Panc1 (cell line): ENCODE measurements at places on chromosomes 6 and 20. TPM values are rescaled to one million over a fixed set of nuclear protein-coding genes. Genes with fewer than 3 reads are reported as not detected.
A peak's percentile ranks its signal among the peaks of the same experiment; 100 is the strongest.

GRCh38 chr6:111011360-111012142, 29.7 kb downstream of the RPF2 start:
- peak; percentile 36 for DNase-seq
- no peaks in the 10 kb centered on the region for H3K27me3 ChIP-seq
- no peak overlapping the region for H3K27ac ChIP-seq
- H3K4me3 ChIP-seq = no peak overlapping the region
- H3K4me1 ChIP-seq = no peaks in the 10 kb centered on the region

DNA sequence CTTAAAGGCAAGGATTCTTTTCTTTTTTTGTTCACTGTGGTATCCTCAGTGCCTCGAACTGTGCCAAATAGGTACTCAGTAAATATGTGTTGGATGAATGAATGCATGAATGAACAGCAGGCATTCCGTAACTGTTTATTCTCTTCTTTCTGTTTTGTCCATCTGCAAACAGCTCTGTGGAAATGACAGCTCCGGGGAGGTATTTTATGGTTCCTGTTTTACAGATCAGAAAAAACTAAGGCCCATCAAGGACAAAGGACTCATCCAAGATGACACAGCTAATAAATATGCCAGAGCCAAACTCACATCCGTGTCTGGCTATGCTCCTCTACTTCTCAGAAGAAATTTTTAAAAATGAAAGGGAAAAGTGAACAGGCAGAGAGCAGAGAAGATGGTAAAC, 21.0 kb downstream of the JPH2 start:
- H3K27ac ChIP-seq = no peak overlapping the region
- peaks cover 11% of the 10 kb centered on the region for H3K4me1 ChIP-seq
- H3K36me3 ChIP-seq = no peaks in the 10 kb centered on the region
- H3K27me3 ChIP-seq = peaks cover 11% of the 10 kb centered on the region; the same call in 1 of the 2 replicates
- H3K4me3 ChIP-seq = no peak overlapping the region

GRCh38 chr20:10611357-10611756, 62.4 kb downstream of the JAG1 start:
- no peaks in the 10 kb centered on the region for H3K36me3 ChIP-seq
- no peaks in the 10 kb centered on the region for H3K4me1 ChIP-seq
- no peak for DNase-seq
- no peaks in the 10 kb centered on the region for H3K27me3 ChIP-seq
- H3K4me3 ChIP-seq = no peak overlapping the region

- H3K4me1 ChIP-seq = no peaks in the 10 kb centered on the region
- no peak for DNase-seq
- H3K4me3 ChIP-seq = no peak overlapping the region
- H3K27ac ChIP-seq = no peak overlapping the region
- no peaks in the 10 kb centered on the region for H3K27me3 ChIP-seq
Observed at GRCh38 chr6:16481697-16482399, 243.5 kb downstream of the GMPR start.

- peaks cover 32% of the 10 kb centered on the region for H3K27me3 ChIP-seq
- H3K27ac ChIP-seq = no peak overlapping the region
- no peak for DNase-seq
- H3K36me3 ChIP-seq = no peaks in the 10 kb centered on the region
Observed at GRCh38 chr6:168683621-168684020, 242.6 kb downstream of the SMOC2 start.

DNA sequence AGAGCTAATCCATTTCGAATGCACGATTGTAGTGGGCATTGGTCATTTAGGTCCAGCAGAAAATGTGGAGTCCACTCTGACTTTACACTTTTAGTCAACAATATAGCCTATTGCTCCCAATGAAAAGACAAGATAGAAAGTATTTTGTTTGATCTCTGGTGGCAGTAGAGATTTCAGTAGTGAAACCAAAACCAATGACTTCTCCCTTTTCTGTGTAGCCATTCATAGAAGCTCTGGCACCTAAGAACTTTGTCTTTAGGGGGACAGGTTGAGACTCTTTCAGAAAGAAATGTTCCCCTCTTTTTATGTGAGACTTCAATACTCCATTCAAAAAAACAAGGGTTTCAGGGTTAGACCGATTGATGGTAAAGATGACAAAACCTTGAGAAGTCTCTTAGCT, 510.8 kb upstream of the POU3F2 start:
- H3K27ac ChIP-seq = no peak overlapping the region
- no peak overlapping the region for H3K4me3 ChIP-seq
- no peaks in the 10 kb centered on the region for H3K27me3 ChIP-seq

- no peaks in the 10 kb centered on the region for H3K27me3 ChIP-seq
- H3K36me3 ChIP-seq = no peaks in the 10 kb centered on the region
- no peaks in the 10 kb centered on the region for H3K4me1 ChIP-seq
- H3K4me3 ChIP-seq = no peak overlapping the region
- no peak overlapping the region for H3K27ac ChIP-seq
- DNase-seq = no peak
Observed at GRCh38 chr6:42498473-42499128, 46.9 kb upstream of the TRERF1 start.

DNA sequence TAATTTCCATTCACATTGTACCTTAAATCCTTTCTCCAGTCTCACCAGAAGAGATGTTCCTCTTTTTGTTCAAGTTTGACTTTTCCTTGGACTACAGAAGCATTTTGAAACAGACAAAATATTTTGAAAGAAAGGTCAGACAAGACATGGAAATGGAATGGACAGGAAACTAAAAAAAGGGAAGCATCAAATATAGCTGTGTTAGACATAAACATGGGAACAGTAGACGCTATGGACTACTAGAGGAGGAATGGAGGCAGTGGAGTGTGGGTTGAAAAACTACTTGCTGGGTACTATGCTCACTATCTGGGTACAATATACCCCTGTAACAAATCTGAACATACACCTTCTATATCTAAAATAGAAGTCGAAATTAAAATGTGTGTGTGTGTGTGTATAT, 4.1 kb upstream of the FAM135A start:
- no peaks in the 10 kb centered on the region; the same call in 1 of the 2 replicates for H3K36me3 ChIP-seq
- DNase-seq = no peak
- H3K27ac ChIP-seq = no peak overlapping the region
- no peaks in the 10 kb centered on the region for H3K4me1 ChIP-seq

GRCh38 chr20:20808016-20808415, 95.6 kb upstream of the RALGAPA2 start:
- peaks cover 4% of the 10 kb centered on the region for H3K27me3 ChIP-seq
- H3K4me3 ChIP-seq = no peak overlapping the region
- H3K27ac ChIP-seq = no peak overlapping the region
- no peak for DNase-seq
- H3K36me3 ChIP-seq = no peaks in the 10 kb centered on the region
- H3K4me1 ChIP-seq = no peaks in the 10 kb centered on the region

GRCh38 chr20:10609770-10610169, 64.0 kb downstream of the JAG1 start:
- H3K27ac ChIP-seq = no peak overlapping the region
- no peak overlapping the region for H3K4me3 ChIP-seq
- H3K4me1 ChIP-seq = peaks cover 5% of the 10 kb centered on the region; the same call in 1 of the 2 replicates
- H3K36me3 ChIP-seq = no peaks in the 10 kb centered on the region

DNA sequence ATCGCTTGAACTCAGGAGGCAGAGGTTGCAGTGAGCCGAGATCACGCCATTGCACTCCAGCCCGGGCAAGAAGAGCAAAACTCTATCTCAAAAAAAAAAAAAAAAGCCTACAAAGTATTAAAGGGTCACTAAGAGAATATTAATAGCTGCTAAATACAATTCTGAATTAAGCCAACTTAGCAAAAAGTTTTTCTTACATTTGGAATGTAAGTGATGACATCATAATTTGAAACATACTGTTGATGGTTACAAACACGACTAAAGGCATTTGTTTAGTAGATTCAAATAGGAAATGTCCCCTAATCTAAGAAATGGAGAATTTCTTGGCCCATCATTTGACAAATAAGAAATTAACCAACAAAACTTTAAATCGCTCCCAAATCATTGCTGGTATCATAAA, 282.8 kb downstream of the RNGTT start:
- H3K4me3 ChIP-seq = no peak overlapping the region
- no peak overlapping the region for H3K27ac ChIP-seq
- no peaks in the 10 kb centered on the region for H3K36me3 ChIP-seq
- no peaks in the 10 kb centered on the region for H3K4me1 ChIP-seq
- no peaks in the 10 kb centered on the region for H3K27me3 ChIP-seq

- peaks cover 2% of the 10 kb centered on the region for H3K27me3 ChIP-seq
- H3K27ac ChIP-seq = no peak overlapping the region
- DNase-seq = no peak
Observed at GRCh38 chr20:46260480-46260879, 47.8 kb downstream of the CDH22 start.

DNA sequence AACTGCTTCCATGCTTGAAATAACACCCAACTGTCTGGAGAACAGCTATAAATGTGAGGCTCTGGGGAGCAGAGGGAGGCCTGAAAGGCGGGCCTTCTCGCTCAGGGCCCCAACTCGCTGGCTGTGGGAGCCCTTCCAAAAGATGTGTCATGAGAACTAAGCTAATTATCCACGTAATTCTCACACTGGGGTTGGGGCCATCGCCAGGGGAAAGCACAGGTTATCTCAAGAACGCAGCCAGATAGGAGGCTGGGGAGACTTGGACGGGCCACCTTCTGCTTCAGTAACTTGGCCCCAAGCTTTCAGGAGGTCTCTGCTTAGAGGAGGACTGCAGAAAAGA, 1.6 kb downstream of the PXDC1 start:
- H3K36me3 ChIP-seq = no peaks in the 10 kb centered on the region
- H3K27me3 ChIP-seq = no peaks in the 10 kb centered on the region
- no peak for DNase-seq

- no peak for DNase-seq
- no peak overlapping the region for H3K4me3 ChIP-seq
- H3K27me3 ChIP-seq = no peaks in the 10 kb centered on the region
- no peaks in the 10 kb centered on the region for H3K36me3 ChIP-seq
- H3K4me1 ChIP-seq = no peaks in the 10 kb centered on the region
Observed at GRCh38 chr20:41865938-41866337, 247.8 kb upstream of the CHD6 start.

DNA sequence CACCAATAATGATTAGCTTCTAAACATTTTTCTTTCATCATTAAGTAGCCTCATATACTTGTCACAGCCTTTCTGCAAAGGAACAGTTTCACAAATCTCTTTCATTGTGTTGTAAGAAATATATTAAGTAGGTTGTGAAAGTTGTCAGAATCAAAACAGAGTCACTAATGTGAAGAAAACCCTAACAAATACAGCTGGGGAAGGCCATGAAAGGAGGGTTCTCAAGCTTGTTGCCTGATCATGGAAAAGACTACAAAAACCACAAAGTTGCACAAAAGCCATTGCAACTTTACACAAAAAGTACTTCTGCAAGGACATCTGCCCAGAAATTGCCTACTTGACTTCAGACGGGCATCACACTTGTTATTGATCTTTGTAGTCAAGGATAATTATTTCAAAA, 216.1 kb downstream of the ALDH8A1 start:
- no peak overlapping the region for H3K4me3 ChIP-seq
- DNase-seq = no peak
- no peaks in the 10 kb centered on the region for H3K36me3 ChIP-seq
- no peak overlapping the region for H3K27ac ChIP-seq

DNA sequence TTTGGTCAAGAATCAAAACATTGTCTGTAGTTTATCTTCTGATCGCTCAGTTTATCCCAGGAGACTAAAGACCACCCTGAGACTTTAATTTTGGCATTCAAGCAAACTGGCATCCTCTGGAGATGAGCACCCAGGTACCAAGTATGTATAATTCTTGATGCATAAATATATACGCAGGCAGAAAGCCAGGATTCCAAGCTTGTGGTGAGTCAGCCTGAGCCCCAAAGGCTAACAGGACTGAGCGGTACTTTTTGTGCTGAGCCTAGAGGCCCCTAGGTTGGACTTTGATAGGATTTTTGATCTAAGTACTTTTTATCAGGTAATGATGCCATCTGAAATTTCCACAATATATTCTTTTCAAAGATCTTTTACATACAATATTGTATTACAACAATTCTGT, 301.3 kb downstream of the TFAP2B start:
- peak overlapping the region; percentile 26; the same call in 1 of the 2 replicates for H3K27ac ChIP-seq
- no peak overlapping the region for H3K4me3 ChIP-seq
- no peaks in the 10 kb centered on the region for H3K36me3 ChIP-seq
- H3K4me1 ChIP-seq = no peaks in the 10 kb centered on the region

- H3K27ac ChIP-seq = no peak overlapping the region
- no peaks in the 10 kb centered on the region for H3K4me1 ChIP-seq
- H3K36me3 ChIP-seq = no peaks in the 10 kb centered on the region
- no peaks in the 10 kb centered on the region; the same call in 1 of the 2 replicates for H3K27me3 ChIP-seq
Observed at GRCh38 chr20:19009081-19009688, 195.6 kb downstream of the SCP2D1 start.

DNA sequence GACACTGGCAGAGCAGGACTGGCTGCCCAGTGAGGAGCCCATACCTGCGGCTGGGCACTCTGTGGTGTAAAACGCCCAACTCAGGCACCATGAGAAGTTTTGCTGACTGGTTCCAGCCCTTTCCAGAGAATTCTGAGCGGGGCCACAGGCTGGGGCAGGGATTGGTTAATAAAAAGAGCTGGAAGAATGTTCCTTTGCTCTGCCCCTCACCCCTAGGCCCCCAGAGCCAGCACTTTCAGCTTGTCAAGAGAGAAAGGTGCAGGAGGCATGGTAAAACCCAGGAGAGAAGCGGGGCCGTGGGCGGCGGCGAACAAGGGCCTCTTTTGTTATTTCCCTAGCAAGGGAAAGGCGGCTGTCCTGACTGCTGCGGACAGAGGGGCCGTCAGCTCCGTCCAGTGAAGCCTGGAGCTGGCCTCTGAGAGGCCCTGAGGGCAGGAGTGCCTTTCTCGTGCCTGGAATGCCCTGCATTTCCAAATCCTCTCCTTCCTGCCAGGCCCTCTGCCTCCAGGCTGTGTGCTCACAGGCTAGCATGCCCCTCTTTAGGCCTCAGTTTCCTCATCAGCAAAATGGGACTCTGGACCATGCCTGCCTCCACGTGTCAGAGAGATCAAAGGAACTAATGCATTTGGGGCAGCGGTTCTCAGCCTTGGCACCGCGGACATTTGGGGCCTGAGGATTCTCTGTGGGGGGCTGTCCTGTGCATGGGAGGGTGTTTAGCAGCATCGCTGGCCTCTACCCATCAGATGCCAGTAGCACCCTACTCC, 12.9 kb downstream of the SLC13A3 start:
- DNase-seq = no peak
- no peaks in the 10 kb centered on the region for H3K36me3 ChIP-seq
- no peak overlapping the region for H3K4me3 ChIP-seq
- no peak overlapping the region for H3K27ac ChIP-seq

Gene TREM1
- not detected for total RNA-seq

Gene RBPJL
- 0.18 TPM for total RNA-seq

Gene DEFB128
- not detected for total RNA-seq

Gene HSPA12B
- total RNA-seq = 0.21 TPM

Gene FAM110A
- total RNA-seq = 7.8 TPM
